ENCODE measurements at places on chromosomes 5 and 9.

DNA sequence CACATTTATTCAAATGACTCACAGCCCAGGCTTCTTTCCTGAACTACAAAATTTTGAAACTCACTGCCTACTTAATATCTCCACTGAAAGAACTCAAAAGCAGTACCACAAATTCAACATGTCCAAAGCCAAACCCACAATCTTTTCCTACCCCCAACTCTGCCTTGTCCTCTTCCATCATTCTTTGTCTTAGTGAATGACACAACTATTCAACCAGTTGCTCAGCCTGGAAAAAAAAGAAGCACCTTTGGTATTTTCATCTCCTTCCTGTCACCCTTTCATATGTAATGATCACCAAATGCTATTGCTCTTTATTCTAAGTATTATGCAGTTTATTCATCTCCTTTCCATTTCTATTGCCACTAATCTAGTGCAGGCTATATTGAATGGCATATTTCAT, 216.3 kb downstream of the TMEM232 start:
- DNase-seq = no peak

- DNase-seq = no peak
Observed at GRCh38 chr5:9845185-9845584, 215.0 kb upstream of the TAS2R1 start.

GRCh38 chr5:136067422-136067821, 38.6 kb downstream of the TGFBI start:
- DNase-seq = no peak

DNA sequence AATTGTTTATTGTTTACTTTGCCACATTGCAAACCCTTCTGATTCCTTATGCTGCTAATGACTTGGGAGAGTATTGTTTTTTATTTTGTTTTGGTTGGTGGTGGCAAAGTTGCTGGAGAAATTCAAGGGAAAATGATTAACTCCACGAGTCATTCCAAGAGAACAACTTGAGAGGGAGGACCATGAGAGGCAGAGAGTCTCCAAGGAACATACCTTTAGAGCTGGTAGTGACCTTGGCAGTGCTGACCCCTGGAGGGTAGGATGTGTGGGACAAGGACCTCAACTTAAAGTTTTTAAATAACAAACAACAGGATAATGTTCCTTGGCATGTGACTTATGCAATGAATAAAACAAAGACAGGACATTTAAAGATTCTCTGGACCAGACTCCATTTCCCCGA, 139.7 kb downstream of the LRRC70 start:
- no peak for DNase-seq

- no peak for DNase-seq
Observed at GRCh38 chr9:100583014-100583802, 5.3 kb downstream of the CAVIN4 start.

GRCh38 chr9:87233899-87234455, 263.7 kb upstream of the DAPK1 start:
- no peak for DNase-seq

DNA sequence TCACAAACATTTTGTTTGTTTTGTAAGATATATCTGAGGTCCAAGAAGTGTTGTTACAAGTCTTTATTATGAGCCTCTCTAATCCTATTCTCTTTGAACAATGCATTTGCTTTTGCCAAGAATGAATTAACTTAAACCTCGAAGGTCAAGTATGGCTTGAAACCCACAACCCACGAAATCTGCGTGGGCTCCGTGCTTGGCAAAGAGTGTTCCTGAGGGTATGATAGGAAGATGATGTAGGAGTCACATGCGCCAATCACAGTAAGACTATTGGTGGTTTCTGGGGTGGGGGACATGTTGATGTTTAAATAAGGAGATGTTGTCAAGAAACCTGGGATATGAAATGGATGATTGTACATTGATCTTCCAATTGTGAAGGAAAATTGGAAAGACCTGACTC, 330.8 kb upstream of the RFX3 start:
- no peak for DNase-seq

GRCh38 chr5:1437226-1437829, 7.9 kb downstream of the SLC6A3 start:
- no peak for DNase-seq

GRCh38 chr9:135213566-135213965, 126.1 kb downstream of the OLFM1 start:
- no peak for DNase-seq

DNA sequence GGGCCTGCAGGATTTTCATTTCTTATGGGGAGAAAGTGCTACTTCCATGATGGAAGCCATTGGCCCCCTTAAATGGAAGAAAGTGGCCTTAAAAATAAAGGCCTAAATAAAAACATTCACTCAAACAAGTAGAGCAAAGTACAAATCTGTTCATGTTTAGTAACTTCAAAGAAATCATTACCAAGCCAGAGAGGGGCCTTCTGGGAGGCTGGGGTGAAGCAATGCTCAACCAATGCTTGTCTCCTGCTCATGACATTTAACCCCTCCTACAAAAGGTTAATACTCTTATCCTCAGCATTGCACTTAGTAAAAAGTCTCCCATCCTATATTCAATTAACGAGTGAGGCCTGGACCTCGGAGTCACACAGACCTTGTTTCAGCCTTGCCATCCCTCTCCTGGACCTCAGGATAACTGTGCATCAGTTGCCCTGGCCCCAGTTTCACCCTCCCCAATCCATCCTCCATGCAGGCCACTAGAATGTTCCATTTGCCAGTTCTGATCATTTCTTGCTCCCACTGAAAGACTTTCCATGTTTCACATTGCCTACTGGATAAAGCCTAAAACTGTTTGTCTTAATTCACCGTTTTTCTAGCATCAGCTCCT, 36.9 kb upstream of the ALDH1B1 start:
- DNase-seq = no peak

DNA sequence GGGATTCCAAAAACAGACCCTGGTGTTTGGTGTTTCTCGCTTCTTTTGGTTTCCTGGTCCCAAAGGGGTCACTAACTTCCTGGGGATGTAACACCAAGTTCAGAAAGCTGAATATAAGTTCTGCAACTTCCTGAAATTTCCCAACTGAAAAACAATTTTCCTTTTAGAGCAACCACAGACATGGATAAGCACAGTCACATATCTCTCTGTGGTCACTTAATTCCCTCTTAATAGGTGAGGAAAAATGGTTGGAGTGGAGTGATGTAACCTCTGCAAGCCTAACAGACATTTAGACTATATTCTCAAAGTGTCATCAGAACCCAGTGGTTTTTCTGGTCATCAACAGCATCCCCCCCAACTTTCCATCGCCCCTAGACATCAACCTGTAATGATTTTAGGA, 135.3 kb downstream of the PRELID2 start:
- no peak for DNase-seq

DNA sequence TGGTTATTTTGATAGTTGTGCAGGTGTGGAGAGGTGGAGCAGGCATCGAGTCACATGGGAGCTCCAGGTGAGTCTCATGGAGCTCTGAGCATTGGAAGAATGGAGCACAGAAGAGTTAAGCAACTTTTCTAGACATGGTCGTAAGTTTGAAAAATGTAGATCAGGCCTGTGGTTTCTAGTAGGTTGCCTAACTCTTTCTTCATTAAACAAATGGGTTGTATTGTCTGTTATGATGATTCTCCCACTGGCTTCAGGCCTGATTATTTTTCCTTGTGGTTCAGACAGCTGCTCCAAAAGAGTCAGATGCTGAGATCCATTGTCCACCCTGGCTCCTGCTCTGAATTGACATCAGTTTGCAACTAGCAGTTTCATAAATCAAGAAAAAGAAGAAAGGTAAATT, 80.3 kb upstream of the RPS23 start:
- no peak for DNase-seq

- DNase-seq = no peak
Observed at GRCh38 chr5:31084871-31085270, 108.6 kb upstream of the CDH6 start.

DNA sequence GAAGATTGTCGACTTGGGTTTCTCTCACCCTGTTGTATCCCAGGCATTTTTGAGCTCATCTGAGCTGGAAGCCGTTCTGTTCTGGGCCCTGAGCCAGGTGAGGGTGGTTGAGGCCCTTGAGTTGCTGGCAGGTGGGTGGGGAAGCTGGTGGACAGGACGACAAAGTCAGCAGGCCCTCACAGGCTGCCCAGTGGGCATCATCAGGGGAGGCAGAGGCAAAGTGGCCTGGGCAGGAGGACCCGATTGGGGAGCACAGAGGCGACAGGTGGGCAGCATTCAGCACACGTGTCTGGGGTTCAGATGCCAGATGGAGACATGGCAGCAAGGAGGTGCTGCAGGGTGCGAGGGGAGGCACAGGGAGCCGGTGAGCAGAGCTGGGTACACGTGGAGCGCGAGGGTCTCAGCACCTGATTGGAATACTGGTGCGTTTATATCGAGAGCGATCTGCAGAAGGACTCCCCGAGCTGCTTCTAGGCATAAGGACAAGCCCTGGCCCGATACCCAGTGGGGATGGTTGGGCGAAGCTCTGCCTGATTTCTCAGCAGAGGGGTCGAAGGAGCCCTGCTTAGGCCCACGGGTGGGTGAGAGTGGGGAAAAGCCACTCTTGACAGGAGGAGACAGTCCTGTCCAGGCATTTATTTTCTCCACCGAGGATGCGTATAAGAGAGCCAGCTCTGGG, 49.0 kb upstream of the SUSD3 start:
- no peak for DNase-seq

- no peak for DNase-seq
Observed at GRCh38 chr9:112601636-112602035, 115.0 kb downstream of the KIAA1958 start.

DNA sequence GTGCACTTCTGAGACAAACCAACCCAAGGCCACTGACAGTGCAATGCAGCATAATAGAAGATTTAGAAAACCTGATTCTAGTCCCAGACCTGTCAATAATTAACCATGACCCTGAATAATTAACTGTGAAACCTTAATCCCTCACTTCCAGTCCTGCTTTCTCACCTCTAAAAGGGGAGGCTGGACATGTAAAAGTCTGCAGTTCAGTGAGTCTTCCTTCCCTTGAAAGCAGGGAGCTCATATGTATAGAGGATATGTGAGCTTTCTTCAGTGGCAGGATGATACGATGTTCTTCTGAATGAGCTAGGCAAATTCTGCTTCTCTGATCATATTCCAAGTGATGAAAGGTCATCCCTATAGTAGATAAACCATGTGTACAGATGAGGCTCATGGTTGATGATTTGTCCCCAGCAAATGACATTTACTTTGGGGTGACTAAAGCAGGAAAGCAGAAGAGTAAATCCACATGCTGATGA, 2.9 kb downstream of the KCNV2 start:
- DNase-seq = no peak

- no peak for DNase-seq
Observed at GRCh38 chr9:124035001-124035650, 23.6 kb downstream of the LHX2 start.

DNA sequence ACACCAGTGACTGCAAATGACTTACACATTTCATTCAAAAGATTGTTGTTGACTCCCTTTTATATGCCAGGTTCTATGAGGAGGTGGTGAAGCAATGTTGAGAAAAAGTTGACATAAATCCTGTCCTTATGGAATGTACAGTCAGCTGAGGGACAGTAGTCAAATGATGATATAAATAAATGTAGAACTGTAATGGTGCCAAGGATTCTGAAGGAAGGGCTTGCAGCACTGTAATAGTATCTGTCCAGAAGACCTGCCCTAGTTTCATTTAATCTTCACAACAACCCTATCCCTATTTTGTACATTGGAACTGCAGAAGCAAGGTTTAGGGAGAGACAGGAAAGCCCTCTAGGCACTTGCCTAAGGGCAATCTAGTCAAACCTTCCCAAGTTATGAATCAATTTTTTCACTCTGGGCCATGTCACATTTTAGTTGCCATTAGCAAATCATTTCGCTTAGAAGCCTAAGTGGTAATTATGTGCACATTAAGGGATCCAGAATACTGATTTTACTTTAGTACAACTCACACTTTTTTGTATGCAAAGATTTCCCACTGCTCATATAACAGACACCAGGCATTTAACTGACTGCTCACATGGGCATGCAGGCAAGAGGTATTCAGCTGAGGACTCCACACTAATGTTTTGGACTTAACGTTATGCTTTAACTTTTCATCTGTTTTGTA, 34.5 kb upstream of the LIFR start:
- no peak for DNase-seq

DNA sequence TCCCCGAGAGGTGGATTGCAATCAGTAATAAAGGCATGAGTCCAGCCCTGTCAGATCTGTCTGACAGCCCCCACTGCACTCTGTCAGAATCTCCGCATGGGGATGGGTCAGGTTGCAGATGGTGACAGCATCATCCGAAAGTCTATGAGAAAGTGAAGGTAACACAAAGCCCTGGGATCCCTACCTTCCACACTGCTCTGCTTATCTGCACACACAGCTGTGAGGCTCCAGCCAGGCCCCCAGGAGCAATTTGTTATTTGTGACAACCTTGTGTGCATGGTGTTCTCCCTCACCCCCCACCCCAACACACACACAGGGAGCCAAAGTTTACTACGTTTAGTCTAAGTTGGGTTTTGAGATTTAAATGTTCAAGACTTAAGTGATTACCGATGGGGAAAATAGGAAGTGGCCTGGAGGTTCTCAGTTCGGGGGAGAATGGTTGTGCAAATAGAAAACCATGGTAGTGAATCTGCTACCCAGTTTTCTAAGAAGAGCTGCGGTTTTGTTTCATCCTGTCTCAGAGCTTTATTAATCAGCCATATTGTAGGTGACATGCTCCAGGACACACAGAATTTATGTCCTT, 92.7 kb downstream of the SV2C start:
- no peak for DNase-seq

DNA sequence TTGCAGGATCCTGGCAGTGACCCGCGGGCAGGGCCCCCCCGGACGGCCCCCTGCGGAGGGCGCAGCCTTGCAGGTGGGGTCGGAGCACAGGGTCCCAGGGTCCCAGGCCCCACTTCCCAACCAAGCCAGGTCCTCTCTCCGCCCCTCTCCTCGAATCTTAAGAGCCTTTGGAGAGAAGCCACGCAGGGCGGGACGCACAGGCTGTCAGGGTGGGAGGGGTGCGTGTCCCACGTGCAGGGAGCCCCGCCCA, 18.4 kb upstream of the EGFL7 start:
- no peak for DNase-seq

- no peak for DNase-seq
Observed at GRCh38 chr9:37218800-37219425, 98.5 kb downstream of the ZCCHC7 start.

- no peak for DNase-seq
Observed at GRCh38 chr9:125655691-125656410, 51.2 kb downstream of the MAPKAP1 start.

DNA sequence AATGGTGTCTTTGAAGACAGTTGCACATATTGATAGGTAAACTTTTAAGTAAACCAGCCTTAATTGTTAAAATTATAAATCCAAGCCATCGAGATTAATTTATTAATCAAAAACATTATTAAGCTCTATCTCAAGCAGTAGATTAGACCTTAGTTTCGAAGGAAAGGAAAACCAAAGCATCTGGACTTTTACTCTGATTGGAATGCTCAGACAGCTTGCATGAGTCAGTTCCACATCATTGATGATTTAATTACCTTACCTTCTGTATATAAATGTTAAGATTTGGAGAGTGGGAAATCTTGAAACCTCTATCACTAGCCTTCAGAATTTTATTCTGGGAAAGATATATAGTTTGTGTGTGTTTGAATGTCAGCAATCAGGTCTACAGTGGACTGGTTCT, 23.9 kb downstream of the DCP2 start:
- no peak for DNase-seq

GRCh38 chr9:97966493-97966892, 16.6 kb upstream of the ANP32B start:
- DNase-seq = no peak

Measured in stimulated activated CD8-positive, alpha-beta memory T cell treated with anti-CD3 and anti-CD28 coated beads, Interleukin-4, amount 100 ng/mL, for 1 hour (primary cell).